ENCODE measurements at places on chromosomes 11 and 22. TPM values are rescaled to one million over a fixed set of nuclear protein-coding genes. Genes with fewer than 3 reads are reported as not detected.

BLID gene
- 0.71 TPM for total RNA-seq

IFITM10 gene
- total RNA-seq, result 0.14 TPM

NLRP14 gene
- 0.94 TPM for total RNA-seq

PHF21B gene
- total RNA-seq, result 0.52 TPM

BAIAP2L2 gene
- total RNA-seq, result 0.33 TPM

SOX10 gene
- total RNA-seq, result under 0.01 TPM

MS4A6E gene
- total RNA-seq, result 0.57 TPM

APOL5 gene
- total RNA-seq, result 0.09 TPM

CRYBB3 gene
- 0.09 TPM for total RNA-seq

DENND6B gene
- 1.4 TPM for total RNA-seq

MAJIN gene
- total RNA-seq, result 0.14 TPM

CTSW gene
- total RNA-seq, result 18.5 TPM

FBLN1 gene
- total RNA-seq, result 9.3 TPM

P4HA3 gene
- total RNA-seq, result 0.09 TPM

SYT7 gene
- 0.14 TPM for total RNA-seq

INSC gene
- 0.19 TPM for total RNA-seq

PNPLA5 gene
- total RNA-seq, result not detected

MGAT3 gene
- total RNA-seq, result 1.6 TPM

APOBEC3G gene
- total RNA-seq, result 32.3 TPM

ZP1 gene
- total RNA-seq, result 1.6 TPM

OR51I1 gene
- total RNA-seq, result not detected

GUCY1A2 gene
- total RNA-seq, result 0.94 TPM

SLC25A18 gene
- total RNA-seq, result 0.09 TPM

KIAA0930 gene
- total RNA-seq, result 32.4 TPM

PCNX3 gene
- 7.4 TPM for total RNA-seq

PLEKHB1 gene
- total RNA-seq, result 4.7 TPM

FXYD2 gene
- total RNA-seq, result 78.9 TPM

GLYATL1 gene
- total RNA-seq, result 4.9 TPM

RASL10A gene
- 0.47 TPM for total RNA-seq

CDC42BPG gene
- total RNA-seq, result 1.7 TPM

HEPHL1 gene
- total RNA-seq, result 0.14 TPM

MS4A15 gene
- not detected for total RNA-seq

ALDH3B2 gene
- 0.57 TPM for total RNA-seq

TESMIN gene
- total RNA-seq, result 2.0 TPM

SHANK2 gene
- total RNA-seq, result 0.14 TPM

CABP4 gene
- total RNA-seq, result 0.52 TPM

CD248 gene
- total RNA-seq, result 3.0 TPM

TMX2 gene
- 60.2 TPM for total RNA-seq

MUC6 gene
- 0.19 TPM for total RNA-seq

HOATZ gene
- 0.19 TPM for total RNA-seq

TMEM121B gene
- total RNA-seq, result 0.09 TPM

CSF2RB gene
- 8.5 TPM for total RNA-seq

FAM111B gene
- total RNA-seq, result 30.9 TPM

PPP2R5B gene
- total RNA-seq, result 4.4 TPM

Data from thymus (tissue), 14 donors.